ENCODE measurements at places on chromosomes 3 and 15.

DNA sequence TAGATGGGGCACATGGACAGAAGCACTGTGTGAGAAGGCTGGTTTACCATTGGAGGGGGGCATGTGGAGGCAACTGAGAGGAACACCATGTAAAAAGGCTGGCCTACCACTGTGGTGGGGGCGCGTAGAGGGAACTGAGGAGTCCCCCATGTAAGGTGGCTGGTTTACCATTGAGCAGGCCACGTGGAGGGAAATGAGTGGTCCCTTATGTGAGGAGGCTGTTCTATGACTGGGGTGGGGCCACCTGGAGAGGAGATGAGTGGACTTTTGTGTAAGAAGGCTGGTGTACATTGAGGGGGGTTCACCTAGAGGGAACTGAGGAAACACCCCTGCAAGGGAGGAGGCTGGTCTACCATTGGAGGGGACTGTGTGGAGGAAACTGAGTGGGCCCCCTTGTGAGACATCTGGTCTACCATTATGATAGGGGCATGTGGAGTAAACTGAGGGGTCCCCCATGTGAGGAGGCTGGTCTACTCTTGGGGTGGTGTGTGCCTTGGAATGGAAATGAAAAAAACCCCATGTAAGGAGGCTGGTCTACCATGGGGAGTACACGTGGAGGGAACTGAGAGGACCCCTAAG is 156.9 kb downstream of the FBLN2 start:
- no peak for DNase-seq

- DNase-seq: no peak
Observed at GRCh38 chr3:122920986-122921385, 106.6 kb downstream of the SEMA5B start.

- DNase-seq: no peak
Observed at GRCh38 chr3:150874666-150875219, 30.5 kb downstream of the MINDY4B start.

DNA sequence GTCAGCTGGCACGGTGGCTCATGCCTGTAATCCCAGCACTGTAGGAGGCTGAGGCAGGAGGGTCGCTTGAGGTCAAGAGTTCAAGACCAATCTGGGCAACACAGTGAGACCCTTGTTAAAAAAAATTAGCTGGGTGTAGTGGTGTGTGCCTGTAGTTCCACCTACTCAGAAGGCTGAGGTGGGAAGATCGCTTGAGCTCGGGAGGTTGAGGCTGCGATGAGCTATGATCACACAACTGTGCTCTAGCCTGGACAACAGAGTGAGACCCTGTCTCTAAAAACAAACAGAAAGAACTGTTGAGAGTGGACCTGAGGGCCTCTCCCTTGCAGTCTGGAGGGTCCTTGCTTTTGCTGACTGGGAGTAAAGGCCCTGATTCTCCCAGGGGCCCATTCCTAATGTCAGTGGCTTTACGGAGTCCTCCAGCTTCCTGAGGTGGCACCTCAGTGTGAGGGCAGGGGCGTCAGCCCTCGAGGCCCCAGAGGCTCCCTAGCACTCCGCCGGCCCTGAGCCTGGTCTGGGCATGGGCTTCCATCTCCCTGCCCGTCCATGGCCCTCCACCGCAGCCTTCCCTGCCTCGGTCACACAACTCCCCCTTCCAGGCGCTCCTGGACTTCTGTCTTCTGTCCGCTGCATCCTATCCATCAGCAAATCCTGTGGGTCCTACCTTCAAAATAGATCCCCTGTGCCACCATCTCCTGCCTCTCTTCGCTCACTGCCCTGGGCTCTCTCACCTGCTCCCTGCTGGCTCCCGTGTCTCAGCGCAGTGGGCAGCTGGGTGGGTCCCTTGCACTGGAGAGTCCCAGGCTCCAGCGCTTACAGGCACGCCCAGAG is 19.0 kb downstream of the FBLN2 start:
- DNase-seq: no peak

DNA sequence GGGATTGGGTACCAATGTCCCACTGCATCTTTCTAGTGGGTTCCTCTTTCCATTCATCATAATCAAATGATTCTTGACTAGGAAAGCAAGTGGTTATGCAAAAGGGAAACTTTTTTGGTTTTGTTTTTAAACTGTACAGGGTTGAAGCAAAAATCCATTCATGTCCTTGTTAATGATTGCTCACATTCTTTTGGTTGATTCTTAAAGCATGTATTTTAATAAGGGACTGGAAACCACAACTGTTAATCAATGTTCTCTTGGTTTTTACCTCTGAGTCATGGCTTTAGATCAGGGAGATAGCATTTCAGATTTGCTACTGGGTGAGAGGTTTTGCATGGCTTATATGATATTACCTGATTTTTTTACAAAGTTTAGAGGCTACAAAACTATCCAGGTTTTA is 371.7 kb upstream of the RGMA start:
- no peak for DNase-seq

GRCh38 chr15:36766449-36766848 is 187.0 kb downstream of the CDIN1 start:
- no peak for DNase-seq

- DNase-seq: no peak
Observed at GRCh38 chr15:86488046-86488445, 408.4 kb downstream of the AGBL1 start.

- no peak for DNase-seq
Observed at GRCh38 chr15:59632714-59633113, 21.1 kb downstream of the GCNT3 start.

DNA sequence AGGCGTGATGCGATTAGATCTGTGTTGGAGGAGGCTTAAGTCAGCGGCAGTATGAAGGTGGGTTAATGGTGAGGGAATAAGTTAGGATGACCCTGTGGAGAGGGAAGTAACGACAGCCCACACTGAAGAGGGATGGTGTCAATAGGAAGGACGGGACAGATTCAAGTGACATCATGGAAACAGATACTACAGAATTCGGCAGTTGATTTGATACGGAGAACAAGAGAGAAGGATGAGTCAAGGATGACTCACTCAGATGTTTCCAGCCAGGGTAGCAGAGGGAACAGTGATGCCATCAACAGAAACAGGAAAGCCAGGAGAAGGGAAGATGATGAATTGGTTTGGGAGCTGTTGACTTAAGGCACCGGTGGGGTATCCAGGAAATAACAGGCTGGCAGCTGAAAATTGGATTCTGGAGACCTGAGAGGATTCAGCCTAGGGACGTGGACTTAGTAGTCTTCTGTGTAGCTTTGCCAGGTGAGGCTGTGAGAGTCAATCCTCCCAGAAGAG is 38.0 kb downstream of the SHC4 start:
- DNase-seq: no peak

- DNase-seq: no peak
Observed at GRCh38 chr3:5051772-5052171, 70.3 kb upstream of the ARL8B start.

- DNase-seq: no peak
Observed at GRCh38 chr3:62631488-62631887, 243.7 kb downstream of the CADPS start.

- DNase-seq: no peak
Observed at GRCh38 chr3:46127503-46127902, 80.6 kb downstream of the CCR1 start.

- no peak for DNase-seq
Observed at GRCh38 chr15:59879506-59880265, 124.4 kb upstream of the FOXB1 start.

- DNase-seq: no peak
Observed at GRCh38 chr3:62774221-62774620, 101.0 kb downstream of the CADPS start.

Measured in T-cell (primary cell).